ENCODE measurements at places on chromosomes 2 and 18.

DNA sequence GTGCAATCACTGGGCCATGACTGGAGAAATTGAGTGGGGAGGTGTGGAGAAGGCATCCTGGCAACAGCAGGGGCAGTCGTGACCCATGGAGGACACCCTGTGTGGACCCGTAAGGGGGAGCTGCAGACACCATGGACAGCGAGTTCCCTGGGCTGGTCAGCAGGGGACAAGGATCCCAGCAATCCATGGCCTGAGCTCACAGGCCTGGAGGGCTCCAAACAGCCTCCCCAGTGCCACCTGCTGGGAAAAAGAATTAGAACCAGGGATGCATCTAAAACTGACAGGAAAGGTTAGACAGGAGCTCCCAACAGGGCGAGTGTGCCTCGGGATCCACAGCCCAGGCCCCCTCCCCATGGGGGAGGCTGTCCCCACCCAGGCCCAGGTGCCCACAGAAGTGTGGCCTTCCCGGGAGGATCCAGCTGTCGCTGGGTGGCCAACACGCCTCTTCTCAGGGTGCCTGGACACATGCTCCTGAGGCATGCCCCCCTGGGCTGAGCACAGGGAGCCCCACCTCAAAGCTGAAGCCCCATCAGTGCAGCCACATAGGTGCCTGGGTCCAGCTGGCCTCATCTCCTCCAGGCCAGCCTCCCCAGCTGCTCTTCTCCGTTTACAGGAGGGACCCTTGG lies 20.5 kb upstream of the KIF1A start:
- DNase-seq: peak; percentile 76

DNA sequence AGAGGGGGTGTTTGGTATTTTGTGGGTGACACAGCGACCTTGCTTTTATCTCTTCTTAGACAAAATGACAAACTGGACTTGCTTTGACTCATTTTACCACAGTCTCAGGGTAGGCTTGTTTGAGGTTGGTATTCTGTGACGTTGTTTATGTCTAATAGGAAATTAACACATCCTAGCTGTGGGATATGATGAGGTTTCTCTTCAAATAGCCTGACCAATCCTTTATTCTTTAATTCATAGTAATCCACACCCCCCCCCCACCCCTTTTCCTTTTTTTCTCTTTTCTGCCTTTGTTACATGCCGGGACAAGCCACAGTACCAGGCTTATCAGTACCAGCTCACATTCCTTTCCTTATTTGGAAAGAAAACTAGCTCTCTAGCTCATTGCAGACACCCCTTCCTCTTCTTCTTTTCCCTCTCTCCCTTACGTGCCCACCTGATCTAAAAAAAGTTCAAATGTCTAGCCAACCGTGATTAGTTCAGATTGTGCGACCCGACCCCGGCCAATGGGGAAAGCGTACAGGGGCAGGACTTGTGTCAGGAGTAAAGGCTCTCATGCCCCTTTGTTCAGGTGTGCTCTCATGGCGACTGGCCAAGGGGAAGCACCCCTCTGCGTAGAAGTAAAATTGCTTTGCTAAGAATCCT lies 52.2 kb upstream of the PTPRM start:
- no peak for DNase-seq

- DNase-seq: no peak
Observed at GRCh38 chr2:68837861-68838341, 33.3 kb downstream of the BMP10 start.

DNA sequence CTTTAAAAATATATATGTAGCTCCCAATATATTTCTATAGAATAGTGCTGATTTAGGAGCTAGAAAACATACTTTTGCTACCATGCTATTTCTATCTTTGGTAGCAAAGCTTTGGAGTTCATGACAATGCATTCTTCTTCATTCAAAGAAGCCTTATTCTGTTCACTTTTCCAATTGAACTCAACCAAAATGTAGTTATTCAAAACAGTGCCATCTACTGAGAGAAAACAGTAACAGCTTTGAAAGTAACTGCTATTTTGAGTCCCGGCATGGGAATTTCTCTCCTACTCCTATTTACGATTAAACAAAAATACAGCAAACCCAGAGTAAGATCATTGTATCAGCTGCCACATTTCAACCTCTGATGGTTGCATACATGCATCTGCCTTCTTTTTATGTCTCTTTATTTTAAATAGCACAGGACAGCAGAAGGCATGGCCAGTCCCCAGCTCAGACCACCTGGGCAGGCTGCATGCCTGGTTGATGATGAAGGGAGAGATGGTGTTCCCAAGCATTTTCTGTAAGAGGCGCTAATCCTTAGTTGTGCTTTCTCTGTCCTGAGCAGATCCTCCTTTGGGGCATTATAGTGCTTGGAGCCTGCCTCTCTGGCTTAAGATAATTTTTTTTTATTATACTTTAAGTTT lies 69.7 kb upstream of the SULT1C3 start:
- peak; percentile 32 for DNase-seq

DNA sequence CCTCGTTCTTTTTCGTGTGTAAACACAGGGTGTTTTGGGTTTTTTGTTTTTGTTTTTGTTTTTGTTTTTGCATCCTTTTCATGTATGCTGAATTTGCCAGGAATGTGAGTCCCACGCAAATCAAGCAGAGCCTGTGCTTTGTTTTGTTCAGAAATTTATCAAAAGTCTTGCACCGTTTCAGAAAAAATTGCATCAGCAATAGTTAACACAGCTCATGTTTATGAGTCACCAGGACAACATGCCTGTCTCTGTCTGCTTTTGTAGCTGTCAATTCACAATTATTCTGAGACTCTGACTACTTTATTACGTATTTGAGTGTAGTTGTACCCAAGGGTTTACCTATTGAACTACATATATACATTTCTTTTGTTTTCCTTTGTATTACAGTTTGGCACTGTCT lies 38.3 kb downstream of the MRPL44 start:
- peak; percentile 24 for DNase-seq

- no peak for DNase-seq
Observed at GRCh38 chr2:18548621-18549020, 11.8 kb downstream of the RDH14 start.

- DNase-seq: no peak
Observed at GRCh38 chr2:176297067-176297466, 27.8 kb downstream of the MTX2 start.

GRCh38 chr18:49510393-49511115 lies 23.5 kb upstream of the C18orf32 start:
- no peak for DNase-seq

GRCh38 chr2:166892397-166892796 lies 4.1 kb downstream of the XIRP2 start:
- DNase-seq: no peak

GRCh38 chr2:185188656-185189055 lies 549.9 kb upstream of the FSIP2 start:
- DNase-seq: no peak

DNA sequence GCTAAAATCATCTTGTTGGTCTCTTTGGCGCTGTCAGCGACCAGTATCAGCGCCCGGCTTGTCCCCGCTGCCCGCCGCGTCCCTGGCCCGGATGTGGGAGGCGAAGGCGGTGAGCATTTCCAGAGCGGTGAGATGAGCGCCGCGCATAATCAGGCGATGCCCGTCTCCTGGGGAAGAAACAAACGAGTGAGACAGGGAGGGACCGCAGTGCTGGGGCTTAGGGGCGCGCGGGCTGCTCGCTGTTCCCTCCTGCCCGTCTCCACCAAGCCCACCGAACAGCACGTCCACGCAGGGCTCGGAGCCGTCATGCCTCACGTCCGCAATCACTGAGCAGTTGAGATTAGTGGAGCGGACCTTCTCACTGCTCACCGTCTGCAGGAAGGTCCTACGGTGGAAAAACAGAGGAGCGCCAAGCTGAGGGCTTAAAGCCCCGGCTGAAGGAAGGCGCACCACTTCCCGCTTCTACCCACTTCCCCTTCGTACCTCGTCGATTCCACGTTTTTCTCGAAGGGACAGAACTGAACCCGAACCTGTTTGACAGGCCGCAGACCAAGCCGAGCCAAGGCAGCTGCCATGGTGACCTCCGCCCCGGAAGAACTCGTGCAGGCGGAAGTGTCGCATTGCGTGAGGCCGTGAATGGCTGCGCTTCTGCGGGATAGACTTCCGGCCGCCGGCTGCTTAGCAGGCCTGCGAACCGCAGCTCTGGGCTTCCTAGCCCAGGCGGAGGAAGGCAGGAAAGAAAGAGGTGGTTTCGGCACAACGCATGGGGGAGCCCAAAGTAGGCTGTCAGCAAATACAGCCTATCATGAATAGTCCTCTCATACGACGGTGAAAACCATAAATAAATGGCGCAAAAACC lies at the start of gene MRPL53:
Gene MRPL53, minus strand, starts transcription at position 595 of the 859 bp plus-strand sequence. Its CDS starts 20 bp downstream, at position 575.
- peak; percentile 90 for DNase-seq

DNA sequence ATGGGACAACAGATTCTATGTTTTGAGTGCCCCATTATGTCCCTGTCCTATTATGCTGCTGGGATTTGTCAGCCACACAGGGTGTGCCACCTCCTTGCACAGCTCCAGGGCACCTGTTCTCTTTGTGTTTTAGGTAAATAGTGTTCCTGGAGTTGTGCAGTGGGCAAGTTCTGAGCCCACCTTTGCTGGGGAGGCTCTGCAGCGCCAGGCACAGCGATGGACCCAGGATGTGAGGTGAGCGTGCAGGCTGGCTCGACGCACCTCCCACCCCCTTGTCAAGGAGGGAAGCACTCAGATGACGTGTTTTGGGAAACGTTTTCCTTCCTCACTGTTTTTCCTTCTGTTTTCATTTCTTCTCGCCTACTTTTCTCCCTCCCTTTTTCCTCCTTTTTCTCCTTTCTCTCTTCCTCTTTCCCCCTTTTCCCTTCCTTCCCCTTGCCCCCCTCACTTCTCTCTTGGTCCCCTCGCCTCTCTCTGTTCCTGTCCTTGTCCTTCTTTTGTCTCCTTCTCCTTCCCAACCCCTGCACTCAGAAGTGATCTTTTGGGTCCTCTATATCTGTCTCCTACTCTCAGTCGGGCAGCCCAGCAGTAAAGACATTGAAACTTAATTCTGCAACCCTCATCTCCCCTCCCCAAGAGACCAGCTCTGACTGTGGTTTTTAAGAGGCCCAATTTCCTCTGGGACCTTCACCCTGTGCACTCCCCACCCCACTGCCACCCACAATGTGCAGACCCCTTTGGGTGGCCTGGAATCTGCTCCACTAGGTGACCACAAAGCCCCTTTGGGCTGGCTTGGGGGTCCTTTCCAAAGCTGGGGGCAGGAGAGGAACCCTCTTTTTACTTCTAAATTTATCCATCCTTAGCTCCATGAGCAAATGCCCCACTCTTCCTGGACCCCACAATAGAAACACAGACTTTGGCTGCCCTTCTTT lies 104.0 kb downstream of the MCFD2 start:
- DNase-seq: no peak

GRCh38 chr18:56637176-56637575 lies 1.2 kb downstream of the TXNL1 start:
- DNase-seq: no peak

- no peak for DNase-seq
Observed at GRCh38 chr18:63002803-63003445, 287.6 kb downstream of the PHLPP1 start.

DNA sequence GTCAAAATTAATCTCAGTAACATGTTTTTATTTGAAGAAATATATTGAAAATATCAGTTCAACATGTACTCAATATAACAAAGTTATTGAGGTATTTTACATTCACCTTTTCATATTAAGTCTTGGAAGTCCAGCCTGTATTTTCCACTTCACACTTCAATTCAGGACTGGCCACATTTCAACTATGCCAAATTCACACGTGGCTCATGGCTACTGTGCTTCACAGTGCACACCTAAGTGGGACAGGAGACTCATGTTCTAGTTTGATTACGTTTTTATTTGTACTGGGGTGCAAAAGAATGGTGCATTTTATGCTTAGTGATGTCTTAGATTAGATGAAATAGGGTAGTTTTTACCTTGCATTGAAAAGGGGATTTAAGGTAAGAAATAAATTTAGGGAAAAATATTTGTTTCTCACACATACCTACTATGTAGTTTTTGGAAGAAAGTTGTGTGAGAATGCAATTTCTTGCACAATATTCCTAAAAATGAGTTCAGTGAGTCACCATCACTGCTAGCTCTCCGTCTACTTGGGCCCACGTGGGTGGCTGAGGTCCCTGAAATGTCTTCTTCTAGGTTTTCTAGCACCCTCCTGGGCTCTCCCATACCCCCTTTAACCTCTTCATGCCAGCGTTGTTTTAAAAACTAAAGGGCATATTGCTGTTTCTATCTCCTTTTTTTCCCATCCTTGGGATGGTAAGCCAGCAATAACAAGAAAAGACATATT lies 87.0 kb downstream of the ST6GAL2 start:
- DNase-seq: no peak

DNA sequence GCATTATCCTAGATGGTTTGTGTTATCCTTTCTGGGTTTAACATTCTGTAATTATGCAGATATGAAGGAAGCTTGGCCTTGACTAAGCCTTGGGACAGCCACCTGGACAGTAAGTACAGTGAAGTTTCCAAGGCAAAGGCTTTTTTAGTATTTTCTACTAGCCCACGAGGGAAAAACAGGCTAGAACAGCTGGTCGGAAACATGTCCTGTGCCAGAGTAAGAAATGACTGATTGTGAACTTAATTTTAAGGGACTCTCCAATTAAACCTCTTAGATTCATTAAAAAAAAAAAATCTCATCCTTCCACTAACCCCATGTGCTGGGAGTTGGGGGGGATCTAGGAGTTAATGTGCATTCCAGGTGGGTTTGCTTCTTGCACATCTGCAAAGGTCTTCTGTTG lies 720.8 kb downstream of the SLC4A3 start:
- no peak for DNase-seq

- DNase-seq: no peak
Observed at GRCh38 chr18:23805898-23806297, 116.6 kb downstream of the LAMA3 start.

DNA sequence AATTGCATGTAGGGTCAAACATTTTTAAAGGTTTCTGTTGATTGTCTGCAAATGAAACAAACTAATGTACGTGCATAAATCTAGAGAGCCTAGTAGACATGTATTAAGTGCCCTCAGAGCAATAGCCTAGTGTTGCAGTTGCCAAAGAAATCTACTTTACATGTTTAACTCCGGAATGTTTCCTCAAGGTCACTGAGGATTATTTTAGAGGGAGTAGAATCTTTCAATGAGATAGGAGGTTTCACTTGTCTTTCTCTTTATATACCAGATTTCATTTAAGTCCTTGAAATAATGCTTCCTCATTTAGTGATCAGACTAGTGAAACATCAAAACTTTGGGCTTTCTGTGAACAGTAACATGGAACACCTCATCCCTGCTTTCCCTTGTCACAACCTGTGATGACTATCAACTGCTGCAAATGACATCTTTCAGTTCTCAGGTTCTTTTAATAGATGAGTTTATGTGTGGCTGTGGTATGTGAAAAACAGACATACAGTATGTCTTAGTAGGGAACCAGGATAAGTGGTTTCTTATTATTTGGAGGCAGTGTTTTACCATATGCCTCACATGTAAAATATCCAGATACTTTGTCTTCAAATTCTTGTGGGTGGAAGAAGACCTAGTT lies 5.5 kb downstream of the UBE2E3 start:
- no peak for DNase-seq

All from HFFc6 (cell line).